NCI-H226 (cell line): ENCODE measurements at places on chromosomes 6 and 20.

GRCh38 chr6:160015778-160016684 is 47.1 kb downstream of the IGF2R start:
- DNase-seq, result no peak

DNA sequence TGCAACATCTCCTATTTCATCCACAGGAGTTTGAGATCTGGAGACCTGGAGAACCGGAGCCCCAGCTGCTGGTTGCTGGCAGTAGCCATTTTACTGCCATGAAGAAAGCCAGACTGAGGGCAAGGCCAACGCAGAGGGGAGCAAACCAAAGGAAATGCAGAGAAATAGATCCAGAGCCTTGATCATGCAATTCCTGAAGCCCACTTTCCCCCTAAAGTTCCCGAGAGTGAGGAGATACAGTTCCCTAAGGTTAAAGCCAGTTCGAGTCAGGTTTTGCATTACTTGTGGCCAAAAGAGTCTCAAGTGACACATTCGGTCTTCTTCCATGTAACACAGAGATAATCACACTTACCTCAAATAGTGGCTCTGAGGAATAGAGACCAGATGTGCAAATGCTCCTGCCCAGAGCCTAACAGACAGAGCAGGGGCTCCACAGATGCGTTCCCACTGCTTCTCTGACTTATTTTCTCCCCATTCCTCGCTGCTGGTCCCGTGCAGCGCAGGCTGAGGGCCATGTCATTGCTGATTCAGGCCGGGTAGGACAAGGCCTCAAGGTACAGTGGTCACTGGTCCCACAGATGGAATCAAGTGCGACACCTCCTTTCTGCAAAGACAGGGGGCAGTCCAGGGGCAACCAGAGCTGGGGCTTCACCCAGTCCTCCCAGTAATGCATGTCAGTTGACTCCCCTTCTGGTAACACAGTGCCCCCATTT is 35.1 kb upstream of the NFATC2 start:
- no peak for DNase-seq

GRCh38 chr6:38555606-38556005 is 84.1 kb downstream of the BTBD9 start:
- no peak for DNase-seq

DNA sequence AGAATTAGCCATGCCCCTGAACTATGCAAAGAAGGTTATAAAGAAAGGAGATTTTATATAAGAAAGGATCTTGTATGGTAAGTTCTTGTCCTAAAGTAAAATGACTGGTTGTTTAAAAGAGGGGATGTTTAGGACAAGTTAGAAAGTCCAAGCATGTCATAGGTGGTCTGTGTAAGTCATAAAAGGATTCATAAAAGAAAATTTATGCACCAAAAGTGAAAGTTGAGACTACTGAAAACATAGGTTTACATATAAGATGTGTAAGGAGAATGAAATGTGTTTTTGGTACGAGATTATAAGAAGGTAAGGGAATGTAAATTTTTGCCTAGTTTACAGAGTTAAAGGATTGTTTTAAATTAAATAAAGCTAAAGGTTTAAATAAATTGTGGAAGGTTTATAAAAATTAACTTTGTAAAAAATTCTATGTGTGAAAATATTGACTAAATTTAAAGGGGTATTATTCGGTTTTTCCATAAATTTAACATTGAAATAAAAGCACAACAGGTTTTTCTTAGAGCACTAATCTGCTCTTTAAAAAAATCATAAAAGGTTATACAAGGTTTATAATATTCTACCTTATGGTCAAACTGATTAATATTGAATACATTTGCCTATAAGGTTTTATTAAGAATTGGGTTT is 93.6 kb upstream of the UST start:
- DNase-seq, result peak; percentile 16
